ENCODE measurements at places on chromosomes 7 and 10.

- no peak for DNase-seq
Measured at GRCh38 chr7:104241538-104242209, 33.9 kb upstream of the ORC5 start.

- no peak for DNase-seq
Measured at GRCh38 chr10:12499076-12499986, 150.0 kb downstream of the CAMK1D start.

DNA sequence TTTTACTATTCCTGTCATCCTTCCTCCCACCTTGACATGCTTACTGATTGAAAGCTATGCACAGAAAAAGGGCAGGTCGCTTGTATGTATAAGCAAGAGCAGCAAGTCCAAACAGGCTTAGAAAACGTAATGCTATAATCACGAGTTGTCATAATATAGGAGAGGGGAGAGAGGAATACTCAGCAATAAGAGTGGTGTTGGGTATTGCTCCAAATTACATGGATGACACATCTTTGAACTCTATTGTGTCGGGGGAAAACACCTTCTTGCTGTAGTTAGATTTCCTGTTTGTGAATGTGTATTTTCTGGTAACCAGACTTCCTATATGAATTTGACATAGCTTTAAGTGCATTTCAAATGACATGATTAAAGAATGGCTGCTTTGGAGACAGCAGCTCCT is 7.5 kb downstream of the MET start:
- peak; percentile 31 for DNase-seq

DNA sequence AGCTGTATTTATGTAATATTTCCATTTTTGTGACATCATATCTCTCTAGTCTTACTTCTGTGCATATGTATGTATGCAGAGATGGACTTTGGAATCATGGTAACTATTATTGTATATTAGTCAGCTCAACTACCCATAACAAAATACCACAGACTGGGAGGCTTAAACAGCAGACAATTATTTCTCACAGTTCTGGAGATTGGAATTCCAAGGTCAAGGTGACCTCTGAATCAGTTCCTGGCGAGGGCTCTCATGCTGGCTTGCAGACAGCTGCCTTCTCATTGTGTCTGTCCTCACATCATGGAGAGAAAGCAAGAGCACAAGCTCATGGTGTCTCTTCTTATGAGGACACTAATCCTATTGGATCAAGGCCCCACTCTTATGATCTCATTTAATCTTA is 79.1 kb downstream of the RAMP3 start:
- DNase-seq: no peak

GRCh38 chr7:35267411-35267810 is 13.5 kb upstream of the TBX20 start:
- DNase-seq: no peak

DNA sequence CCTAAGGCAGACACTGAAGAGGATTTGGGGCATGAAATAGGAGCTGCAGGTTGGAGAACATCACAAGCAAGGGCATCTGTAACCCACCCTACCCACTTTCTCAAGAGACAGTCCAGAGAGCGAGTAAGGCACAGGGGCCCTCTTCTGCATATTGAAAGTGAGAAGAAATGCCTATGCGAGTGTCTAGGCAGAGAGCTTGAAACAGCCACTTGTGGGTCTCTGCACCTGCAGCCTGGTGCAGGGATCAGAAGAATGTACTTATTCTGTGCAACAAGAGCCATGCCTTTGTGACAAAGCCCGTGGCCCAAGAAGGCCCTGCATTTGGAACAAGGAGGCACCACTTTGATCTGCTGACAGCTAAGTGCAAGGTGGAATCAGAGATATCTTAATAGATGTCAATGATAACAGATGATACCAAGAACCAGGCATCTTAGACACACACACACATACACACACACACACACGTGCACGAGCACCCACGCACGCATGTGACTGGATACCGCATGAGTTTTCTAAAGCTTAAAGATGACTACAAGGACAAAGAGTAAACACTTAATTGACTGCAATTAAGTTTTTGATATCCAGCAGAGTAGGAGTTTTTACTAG is 89.3 kb downstream of the NPSR1 start:
- DNase-seq: no peak

- no peak for DNase-seq
Measured at GRCh38 chr10:10911471-10911921, 106.2 kb upstream of the CELF2 start.

- DNase-seq: peak; percentile 83
Measured at GRCh38 chr7:101947899-101948298, 130.5 kb downstream of the CUX1 start.

GRCh38 chr7:44390701-44391100 is 65.3 kb upstream of the CAMK2B start:
- no peak for DNase-seq

- DNase-seq: no peak
Measured at GRCh38 chr7:8434290-8435002, 1.0 kb downstream of the NXPH1 start.

DNA sequence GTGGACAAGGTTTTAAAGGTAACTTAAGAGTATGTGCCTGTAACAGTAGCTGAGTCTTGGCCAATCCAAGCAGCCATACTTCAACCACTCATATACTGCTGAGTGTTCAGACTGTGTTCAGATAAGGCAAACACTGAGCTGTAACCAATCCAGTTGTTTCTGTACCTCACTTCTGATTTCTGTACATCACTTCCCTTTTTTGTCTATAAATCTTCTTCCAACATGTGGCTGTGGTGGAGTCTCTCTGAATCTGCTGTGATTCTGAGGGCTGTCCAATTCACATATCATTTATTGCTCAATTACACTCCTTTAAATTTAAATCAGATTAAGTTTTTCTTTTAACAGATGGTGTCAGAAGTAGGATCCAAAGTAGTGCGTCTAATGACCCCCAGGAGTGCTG is 149.5 kb upstream of the PHF14 start:
- no peak for DNase-seq

GRCh38 chr10:60303778-60304177 is 85.9 kb downstream of the ANK3 start:
- DNase-seq: no peak
